Thoracic aorta (tissue), 2 donors: ENCODE measurements at places on chromosomes 11 and 22. TPM values are rescaled to one million over a fixed set of nuclear protein-coding genes. Genes with fewer than 3 reads are reported as not detected.

- DNase-seq: no peak
Observed at GRCh38 chr22:30843245-30843644, 125.3 kb downstream of the MORC2 start.

GRCh38 chr11:38824573-38824972 is 2226.5 kb upstream of the RAG2 start:
- DNase-seq: no peak

DNA sequence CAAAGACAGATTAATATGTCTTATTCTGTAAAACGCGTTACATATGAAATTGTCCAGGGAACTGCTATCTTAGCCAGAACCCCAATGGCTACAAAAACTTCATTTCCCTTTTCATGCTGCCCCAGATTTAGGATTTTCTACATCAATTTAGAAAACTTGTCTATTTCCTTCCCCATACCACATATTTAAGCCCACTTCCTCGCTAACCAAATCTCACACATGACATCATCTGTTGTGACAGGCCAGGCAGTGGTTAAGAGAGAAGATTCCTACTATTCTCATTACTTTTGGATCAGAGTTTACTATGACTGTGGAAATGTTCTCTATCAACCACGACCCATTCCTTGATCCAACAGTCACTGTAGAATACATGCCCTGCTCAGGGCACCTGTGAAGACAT is 15.9 kb downstream of the CCDC82 start:
- no peak for DNase-seq

- DNase-seq: no peak
Observed at GRCh38 chr22:43159484-43160178, 8.3 kb downstream of the TSPO start.

DNA sequence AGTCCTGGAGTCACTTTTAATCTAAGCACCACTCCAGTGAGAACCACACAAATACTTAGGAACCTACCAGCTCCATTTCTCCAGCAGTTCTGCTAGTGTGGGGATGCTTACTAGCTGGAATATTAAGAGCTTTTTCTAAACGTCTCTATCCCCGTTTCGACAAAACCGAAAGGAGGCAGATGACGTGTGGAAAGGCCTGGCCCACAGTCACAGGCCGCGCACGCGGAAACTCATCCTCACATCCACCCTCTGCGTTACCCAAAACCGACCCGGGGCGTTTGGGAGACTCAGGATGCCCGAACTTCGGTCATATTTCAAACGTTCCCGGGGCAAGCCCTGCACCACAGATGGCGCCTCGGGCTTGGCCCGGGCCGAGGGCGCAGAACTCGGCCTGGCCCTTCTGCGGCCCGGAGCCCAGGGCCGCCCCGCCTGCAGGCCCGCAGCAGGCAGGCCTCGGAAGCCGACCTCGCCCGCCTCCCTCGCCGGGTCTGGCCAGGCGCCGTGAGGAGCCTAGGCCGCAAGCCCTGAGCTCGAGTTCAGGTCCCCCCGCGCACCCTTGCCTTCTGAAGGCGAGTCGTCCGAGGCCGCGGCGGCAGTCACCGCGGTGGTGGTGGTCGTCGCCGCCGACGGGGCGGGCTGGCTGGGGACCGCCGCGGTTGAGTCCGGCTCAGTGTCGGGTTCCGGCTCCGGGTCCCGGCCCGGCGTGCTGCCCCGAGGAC is 473 bp downstream of the FNBP4 start:
- DNase-seq: no peak

- DNase-seq: no peak
Observed at GRCh38 chr22:43998679-43999264, 25.3 kb upstream of the PARVB start.

Gene TRIM51
- not detected for total RNA-seq

- no peak for DNase-seq
Observed at GRCh38 chr11:44305026-44305469, 4.9 kb downstream of the ALX4 start.

DNA sequence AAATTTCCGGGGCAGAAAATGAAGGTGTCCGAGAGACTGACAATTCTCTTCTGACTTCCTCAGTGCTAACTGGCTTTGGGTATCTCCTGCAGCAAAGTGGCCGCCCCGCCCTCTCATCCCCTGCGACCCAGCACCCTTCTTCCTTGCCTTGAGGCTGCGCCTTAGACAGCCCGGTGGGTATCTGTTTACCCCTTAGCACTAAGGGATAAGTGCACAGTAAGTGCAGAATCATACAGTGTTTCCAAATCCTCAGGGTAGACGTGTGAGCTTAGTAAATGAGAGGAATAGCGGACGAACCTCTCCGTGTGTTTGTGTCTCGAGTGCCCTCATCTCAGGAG is 368 bp upstream of the CHORDC1 start:
- no peak for DNase-seq

Gene TBC1D10A
- total RNA-seq: 54.2 TPM

Gene OR5I1
- total RNA-seq: not detected

GRCh38 chr11:121257289-121257688 is 35.3 kb upstream of the SC5D start:
- no peak for DNase-seq

Gene RBMXL2
- total RNA-seq: not detected

DNA sequence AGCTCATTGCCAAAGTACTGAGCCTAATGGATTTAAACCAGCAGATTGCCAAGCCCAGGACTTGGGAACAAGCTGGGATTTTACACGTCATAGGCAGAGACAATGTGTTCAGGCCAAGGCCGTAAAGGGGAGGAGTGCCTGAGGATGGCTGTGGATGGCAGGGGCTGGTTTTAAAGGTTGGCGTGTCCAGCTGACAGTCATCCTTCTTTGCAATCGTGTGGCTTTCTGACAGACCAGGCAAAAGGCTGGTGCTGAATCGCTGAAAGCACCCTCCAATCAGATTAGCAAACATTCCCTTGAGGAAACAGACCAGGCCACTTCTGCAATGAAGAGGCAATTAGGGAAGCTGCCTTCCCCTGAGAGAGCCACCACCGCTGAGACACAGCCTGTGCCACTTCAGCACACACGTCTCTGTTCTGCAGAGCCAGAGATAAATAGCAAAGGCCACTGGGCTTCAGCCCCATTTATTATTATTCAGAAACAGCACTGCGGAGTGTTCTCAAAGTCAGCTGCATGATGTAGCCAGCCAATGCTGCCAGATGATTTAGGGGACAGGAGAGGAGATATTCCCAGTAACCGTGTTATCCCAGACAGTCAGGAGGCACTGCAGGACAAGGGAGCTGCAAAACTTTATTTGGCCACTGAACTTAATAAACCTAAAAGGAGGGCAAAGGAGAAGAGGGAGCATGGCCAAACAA is 54.2 kb upstream of the CSNK2A3 start:
- DNase-seq: no peak

DNA sequence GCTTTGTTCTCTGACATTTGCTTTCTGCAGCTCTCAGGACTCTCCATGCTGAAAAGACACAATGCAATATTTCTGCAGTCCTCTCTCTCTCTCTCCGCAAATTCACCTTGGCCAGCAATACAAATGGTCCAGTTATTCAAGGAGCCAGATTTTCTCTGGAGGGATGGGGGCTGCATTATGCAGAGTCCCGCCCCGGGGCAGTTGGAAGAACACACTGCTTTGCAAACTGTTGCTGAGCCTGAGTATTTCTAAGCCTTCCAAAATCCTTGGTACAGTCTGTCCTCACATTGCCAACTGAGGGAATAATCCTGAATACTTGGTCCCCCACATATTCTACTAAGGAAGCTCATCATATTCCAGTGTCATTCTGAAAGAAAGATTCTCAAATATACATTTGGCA is 94.3 kb upstream of the ZC3H12C start:
- no peak for DNase-seq

- DNase-seq: no peak
Observed at GRCh38 chr22:45312415-45312814, 2.7 kb downstream of the FAM118A start.
